Activated gamma-delta T cell treated with Interleukin-2 at 50 U/mL for 16 hours (primary cell): ENCODE measurements at places on chromosomes 7 and 10.

DNA sequence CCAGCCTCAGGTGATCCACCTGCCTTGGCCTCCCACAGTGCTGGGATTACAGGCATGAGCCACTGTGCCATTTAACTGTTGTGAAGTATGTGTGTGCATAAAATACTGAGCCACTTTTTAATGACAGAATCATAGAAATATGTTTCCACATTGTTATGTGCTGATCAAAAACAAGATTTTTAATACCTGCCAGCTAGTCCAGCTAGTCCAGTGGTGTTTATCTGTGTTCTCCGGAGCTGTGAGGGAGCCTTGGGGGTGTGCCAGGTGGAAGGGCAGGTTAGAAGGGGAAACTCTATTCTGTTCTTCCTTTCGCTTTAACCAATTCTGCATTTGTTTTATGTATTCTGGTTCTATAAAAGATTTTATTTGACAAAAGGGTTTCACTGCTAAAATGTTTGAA lies 7.0 kb downstream of the FAM221A start:
- DNase-seq: no peak

GRCh38 chr10:10930979-10931743 lies 86.5 kb upstream of the CELF2 start:
- DNase-seq: no peak

DNA sequence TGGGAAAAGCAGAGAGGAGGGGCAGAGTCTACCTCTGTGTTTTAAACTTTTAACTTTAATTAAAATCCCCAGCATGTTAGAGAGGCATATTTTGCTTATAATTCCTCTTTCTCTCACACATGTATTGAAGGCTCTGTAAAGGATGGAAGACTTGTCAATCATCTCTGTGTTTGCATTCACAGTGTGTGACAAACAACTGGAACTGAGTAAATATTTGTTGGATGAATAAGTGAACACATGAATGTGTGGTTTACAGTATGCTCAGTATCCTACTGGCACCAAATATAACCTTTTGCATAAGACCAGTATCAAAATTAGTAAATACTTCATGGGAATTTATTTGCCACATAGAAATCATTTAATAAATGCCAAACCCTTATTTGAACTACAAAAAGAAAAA lies 829.0 kb downstream of the GRID1 start:
- DNase-seq: no peak

DNA sequence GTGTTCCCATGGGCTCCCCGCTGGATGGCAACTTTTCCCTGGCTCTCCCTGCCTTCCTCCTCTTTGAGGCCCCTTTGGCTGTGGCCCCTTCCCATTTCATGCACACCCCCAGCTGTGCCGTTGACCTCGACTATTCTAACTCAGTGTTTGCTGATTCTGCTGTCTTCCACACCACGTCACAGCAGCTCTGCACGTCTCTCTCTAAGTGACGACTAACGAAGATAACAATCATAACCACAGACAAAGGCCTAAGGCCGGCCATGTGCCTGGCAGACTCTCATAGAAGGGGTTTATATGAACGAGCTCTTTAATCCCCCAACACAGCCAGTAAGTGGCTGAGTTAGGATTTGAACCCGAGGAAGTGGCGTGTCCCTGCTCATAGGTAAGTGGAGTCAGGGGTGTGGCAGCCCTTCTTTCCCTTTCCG lies 151.5 kb upstream of the SHH start:
- DNase-seq: no peak

- DNase-seq: no peak
Observed at GRCh38 chr7:97006055-97006815, 882 bp downstream of the DLX6 start.

GRCh38 chr7:102425639-102426267 lies 7.6 kb upstream of the ORAI2 start:
- peak; percentile 77 for DNase-seq

- no peak for DNase-seq
Observed at GRCh38 chr10:58543141-58543540, 30.5 kb downstream of the BICC1 start.
